ENCODE measurements at places on chromosomes 2 and 18.

GRCh38 chr2:36351736-36352349 is 3.7 kb upstream of the CRIM1 start:
- no peak for DNase-seq

GRCh38 chr18:48901145-48902022 is 49.4 kb downstream of the SMAD7 start:
- DNase-seq = no peak

DNA sequence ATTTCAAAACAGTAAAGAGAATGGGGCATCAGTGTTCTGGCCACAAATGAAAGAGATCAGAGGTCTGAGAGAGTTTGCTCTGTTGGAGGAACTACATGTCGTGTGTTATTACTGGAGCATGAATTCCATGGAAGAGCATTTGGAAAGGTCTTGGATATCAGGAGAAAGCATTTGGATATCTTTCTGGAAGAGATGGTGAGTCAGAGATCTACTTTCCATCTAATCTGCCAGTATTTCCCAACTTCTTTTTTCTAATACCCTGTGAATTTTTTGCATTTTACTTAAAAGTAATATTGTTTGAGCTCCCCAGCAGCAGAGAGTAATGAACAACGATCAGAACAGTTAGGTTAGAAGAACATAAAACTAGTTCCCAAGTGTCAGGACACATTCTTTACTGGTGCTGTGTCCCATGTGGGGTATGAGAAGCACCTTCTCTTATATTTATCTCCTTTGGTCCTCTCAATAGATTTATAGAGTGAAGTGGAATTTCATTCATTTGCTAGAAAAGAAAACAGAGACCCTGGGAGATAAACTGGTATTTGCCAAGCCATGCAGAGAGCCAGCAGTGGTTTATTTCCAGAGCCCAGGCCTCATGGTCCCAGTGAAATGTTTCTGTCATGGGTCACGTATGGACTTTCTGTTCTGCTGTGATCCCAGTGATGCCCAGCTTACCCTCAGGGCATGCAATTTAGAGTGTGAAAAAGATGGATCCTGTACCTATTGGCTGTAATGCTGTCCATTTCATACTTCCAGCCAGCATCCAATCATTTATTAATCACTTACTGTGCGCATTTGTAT is 130.8 kb upstream of the NT5C1B start:
- DNase-seq = no peak

GRCh38 chr18:21064347-21064746 is 47.3 kb downstream of the ROCK1 start:
- no peak for DNase-seq

DNA sequence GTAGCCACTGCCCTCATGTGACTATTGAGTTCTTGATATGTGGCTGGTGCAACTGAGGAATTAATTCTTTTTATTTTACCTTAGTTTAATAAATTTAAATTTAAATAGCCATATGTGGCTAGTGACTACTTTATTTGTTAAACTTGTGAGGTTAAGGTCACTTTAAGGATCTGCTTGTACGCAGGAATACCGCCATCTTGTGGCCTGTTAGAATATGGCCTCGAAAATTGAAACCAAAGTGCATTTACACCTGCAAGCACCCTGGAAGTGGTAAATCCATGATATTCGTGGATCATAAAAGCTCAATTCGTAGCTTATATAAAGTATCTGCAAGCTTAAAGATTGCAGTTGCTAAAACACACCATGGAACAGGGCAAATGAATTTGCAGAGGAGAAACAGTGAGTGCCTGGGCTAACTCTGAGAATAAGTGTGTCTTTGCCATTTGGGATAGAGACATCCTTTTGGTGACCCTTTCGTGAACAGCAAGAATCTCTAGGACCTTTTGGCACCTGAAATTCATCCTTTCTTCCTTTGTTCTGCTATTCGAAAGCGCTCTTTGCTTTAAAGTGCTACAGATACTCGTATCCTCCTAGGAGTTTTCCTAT is 59.9 kb upstream of the REG3A start:
- DNase-seq = no peak

DNA sequence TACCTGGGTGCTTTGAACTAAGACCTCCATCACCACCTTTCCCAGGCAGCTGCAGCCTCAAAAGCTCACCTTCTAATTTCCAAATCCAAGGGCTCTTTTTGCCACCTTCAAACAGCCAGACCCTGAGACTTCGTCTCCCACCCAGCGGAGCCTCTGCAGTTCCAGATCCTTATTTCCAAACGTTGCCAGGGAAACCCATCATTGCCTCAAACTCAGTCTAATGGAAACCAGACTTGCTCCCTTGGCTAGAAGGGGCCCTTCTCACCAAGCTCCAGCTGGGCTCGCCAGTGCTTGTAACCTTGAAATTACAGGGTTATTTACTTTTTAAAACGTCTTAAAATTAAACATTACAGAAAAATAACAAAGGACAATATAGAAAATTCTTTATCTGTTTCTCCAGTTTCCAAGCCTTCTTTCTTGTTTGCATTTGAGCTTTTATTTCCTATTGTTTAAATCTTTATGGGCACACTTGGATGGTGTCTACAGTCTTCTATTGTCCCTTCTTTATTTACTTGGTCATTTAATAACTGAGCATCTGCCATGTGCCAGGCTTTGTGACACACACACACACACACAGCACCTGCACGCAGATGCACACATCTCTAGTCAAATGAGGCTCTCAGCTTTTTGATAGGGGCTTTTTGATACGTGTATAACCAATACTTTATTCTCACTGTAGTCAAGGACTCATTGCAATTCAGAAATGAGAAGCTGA is 36.1 kb downstream of the TRPM8 start:
- no peak for DNase-seq

- DNase-seq = no peak
These were observed 5.2 kb upstream of the BOLA3 start for GRCh38 chr2:74152954-74153353.

- DNase-seq = no peak
These were observed 40.7 kb upstream of the FZD7 start for GRCh38 chr2:201992960-201993359.

- no peak for DNase-seq
These were observed 53.5 kb downstream of the PPIG start for GRCh38 chr2:169637620-169638019.

- no peak for DNase-seq
These were observed 1629.7 kb upstream of the TMEFF2 start for GRCh38 chr2:193824474-193824873.

- DNase-seq = no peak
These were observed 8.8 kb downstream of the TXNDC2 start for GRCh38 chr18:9894454-9895068.

GRCh38 chr2:204184226-204184625 is 247.7 kb downstream of the ICOS start:
- DNase-seq = no peak

DNA sequence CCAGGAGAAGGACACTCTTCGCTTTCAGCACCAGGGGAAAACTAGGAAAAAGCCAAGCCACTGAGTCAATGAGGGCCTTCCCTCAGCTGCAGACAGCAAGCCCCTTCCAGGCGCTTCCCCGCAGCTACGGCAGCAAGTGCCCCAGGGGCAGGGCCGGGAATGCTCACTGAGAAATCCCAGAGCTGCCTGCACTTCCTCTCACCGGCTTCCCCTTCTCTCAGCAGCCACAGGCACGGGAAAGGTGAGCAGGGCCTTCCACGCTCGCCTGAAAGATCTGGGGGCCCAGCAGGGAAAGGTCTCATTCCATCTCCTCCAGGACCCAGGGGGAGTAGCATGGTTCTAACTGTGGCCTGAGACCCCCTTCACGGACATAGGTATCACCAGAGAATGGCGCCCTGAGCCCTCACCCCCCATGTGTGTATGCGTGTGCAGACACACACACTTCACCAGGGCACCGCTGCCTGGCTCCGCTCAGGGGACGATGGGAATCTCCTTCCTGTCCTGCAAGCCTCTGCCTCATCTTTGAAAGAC is 29.6 kb upstream of the FOSL2 start:
- no peak for DNase-seq

DNA sequence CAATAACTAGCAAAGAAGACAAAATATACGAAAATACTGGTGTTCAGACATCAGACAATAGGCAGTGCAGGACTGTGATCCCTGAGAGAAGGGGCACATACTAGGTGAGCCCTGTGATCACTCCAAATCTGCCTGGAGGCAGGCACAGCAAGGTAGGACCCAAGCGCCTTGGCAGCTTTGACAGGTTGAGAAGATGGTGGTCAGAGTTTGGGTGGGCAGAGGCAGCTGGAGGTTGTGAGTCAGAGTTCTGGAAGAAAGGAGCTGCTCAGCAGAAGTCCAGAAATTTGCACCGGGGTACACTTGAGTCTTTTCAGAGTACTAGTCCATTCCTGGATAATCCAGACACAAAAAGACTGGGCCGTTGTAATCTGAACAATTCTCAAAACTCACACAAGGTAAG is 14.0 kb downstream of the KIF1A start:
- no peak for DNase-seq

GRCh38 chr2:28394331-28394877 is 1.7 kb downstream of the FOSL2 start:
- DNase-seq = no peak

- DNase-seq = no peak
These were observed 77.8 kb downstream of the RAPGEF4 start for GRCh38 chr2:172813314-172813888.

DNA sequence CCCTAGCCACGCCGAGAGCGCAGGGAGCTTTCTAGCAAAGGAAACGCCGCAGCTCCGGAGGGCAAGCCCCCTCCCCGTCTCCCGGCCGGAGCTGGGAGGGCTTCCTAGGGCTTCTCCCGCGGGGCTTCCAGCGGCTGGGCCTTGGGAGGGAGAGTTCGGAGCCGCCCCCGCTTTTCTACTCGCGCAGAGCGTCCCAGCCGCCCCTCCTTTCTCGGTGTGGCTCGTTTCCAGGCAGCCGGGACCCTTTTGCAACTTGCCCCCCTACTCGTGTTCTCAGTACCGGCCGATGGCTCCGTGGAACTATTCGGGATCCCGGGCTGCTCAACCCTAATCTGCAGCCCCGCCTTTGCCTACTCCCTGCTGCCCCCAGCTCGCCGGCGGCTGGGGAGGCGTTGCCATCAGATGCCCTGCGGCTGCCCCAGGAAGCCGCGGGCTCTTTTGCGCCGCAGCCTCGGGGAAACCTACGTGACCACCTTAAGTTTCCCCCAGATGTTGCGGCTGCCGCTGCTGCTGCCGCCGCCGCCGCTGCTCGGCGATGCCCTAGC is 1.5 kb upstream of the NR4A2 start:
- peak; percentile 75 for DNase-seq

GRCh38 chr2:67221266-67221665 is 175.9 kb upstream of the ETAA1 start:
- DNase-seq = no peak

DNA sequence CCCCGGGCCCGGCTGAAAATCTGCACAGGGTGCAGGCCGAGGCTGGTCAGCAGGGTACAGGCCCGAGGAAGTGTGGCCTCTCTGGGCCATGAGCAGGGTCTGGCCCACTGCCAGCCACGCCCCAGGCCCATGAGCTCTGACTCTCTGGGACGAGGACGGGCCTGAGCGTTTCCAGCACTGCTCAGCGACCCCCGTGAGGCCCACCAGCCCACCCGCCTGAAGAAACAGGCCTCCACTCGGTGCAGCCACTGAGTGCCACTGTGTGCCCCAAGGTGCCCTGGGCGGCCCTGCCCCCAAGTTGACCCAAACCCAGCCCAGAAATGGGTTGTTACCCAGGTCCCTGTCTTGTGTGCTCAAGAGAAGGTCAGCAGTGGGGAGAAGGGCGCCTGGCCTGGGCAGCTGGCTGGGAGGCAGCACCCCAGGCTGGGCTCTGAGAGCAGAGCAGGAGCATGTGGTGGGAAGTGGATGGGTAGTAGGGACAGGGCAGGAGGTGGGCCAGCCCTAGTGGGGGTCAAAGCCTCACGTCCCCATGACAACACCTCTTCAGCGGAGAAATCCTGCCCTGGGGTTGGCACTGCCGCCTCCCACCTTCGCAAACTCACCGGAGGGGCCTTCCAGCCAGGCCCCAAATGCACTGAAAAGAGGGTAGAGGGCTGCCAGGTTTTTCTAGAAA is 2.1 kb upstream of the SNED1 start:
- no peak for DNase-seq

DNA sequence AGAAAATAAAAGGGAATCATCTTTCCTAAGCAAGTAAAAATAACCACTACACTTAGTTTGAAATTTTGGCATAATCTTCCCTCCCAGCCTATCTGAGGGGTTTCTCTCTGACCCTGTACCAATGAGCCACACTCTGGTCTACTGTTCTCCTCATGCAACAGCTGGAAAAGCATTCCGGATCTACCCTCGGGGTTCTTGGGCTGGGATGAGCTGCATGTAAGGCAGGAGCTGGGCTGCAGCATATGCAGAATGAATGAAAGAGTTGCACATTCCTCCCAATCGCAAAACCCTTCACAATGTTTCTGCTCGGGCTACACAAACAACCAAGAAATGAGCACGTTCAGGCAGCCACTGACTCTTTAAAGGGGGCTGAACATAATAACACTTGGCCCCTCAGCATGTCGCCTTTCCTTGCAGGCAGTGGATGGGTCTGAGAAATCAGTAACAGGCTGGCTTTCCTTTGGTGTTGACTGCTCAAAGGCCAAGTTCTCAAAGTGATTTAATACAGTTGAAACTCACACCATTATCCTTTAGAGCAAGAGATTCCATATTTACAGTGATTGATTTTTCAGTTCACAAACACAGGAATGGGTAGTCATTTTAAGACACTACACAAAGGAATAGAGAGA is 180.4 kb upstream of the ZFP36L2 start:
- no peak for DNase-seq

- no peak for DNase-seq
These were observed 123.7 kb downstream of the COL6A3 start for GRCh38 chr2:237290261-237290660.

DNA sequence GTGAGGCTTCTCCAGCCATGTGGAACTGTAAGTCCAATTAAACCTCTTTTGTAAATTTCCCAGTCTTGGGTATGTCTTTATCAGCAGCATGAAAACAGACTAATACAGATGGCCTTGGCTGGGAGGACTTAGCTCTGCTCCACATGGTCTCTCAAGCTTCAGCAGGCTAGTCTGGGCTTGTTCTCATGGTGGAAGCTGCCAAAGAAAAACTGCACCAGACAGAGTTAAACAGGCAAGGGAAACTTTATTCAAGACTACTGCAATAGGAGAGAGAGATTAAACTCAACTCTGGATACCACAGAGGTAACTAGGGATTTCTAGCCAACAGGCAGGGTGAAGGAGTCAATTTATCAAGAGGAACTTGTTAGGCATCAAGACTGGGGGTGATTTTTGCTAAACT is 142.1 kb downstream of the CABLES1 start:
- DNase-seq = no peak

- DNase-seq = no peak
These were observed 273.1 kb downstream of the TSN start for GRCh38 chr2:122028371-122029100.

GRCh38 chr18:45549290-45549689 is 66.0 kb upstream of the SLC14A2 start:
- DNase-seq = no peak
